ENCODE measurements at places on chromosomes 3 and 15.

DNA sequence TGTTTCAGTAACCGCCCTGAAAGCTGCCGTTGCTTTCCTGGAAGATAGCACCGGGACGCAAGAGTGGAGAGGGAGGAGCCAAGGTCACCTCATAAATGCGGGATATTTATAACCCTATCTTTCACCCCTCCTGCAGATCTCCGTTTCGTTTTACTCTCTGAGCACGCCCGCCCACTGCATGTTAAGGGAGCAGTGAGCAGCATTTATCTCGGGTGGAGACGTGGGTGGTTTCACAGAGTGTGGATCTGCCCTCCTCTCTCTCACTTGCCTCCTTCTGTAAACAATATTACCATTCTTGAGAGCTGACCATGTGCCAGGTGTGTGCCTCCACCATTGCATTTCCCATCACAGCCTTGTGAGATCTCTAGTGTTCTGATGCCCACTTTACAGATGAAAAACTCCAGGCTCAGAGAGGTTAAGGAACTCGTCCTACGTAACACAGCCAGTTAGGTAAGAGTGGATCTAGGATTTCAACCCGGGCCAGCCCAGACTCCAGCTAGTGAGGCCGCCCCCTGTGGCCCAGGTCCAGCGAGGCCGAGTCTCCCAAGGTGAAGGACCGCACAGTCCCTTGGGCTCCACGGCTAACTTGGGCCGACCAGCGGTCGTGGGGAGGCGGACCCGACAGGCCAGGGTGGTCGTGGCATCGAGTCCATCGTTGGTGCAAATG, 16.9 kb upstream of the SEMA4B start:
- DNase-seq, result no peak

- no peak for DNase-seq
Measured at GRCh38 chr3:36701249-36701572, 63.1 kb downstream of the DCLK3 start.

DNA sequence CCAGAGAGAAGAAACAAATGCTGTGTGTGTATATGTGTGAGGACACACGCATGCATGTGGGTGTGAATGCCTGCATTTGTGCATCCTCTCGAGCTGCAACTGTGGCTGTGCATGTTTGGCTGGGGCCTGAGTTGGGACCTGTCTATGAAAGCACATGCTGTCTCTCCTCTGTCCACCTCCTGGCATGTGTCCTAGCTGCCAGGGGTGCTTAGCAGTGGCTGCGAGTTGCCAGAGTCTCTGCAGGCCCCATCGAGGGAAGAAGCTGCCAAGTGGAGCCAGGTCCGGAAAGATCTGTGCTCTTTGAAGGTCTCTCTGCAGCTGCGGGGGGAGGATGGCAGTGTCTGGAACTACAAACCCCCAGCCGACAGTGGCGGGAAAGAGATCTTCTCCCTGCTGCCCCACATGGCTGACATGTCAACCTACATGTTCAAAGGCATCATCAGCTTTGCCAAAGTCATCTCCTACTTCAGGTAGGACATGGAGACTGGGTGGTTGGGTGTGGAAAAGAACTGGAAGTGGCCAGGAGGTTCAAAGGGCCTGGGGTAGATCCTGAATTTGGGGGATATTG, 30.7 kb downstream of the NR1I2 start:
- DNase-seq, result no peak

DNA sequence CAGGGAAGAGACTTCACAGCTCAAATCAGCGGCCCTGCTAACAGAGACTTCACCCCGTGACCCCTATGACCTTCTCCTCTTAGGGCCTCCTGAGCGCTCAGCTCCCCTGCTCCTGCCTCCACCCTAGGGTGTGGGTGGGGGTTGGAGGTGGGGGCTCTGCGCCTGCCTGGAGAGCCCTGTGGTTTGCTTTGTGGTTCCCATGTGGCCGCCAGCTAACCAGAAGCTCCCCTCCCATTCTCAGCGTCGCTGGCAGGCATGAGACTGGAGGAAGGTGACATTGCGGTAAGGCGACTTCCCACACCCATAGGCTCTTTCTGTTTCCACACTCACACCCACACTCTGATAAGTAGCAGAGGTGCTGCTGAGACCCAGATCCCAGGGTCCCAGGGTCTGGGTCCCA, 27.6 kb downstream of the XYLB start:
- DNase-seq, result no peak

DNA sequence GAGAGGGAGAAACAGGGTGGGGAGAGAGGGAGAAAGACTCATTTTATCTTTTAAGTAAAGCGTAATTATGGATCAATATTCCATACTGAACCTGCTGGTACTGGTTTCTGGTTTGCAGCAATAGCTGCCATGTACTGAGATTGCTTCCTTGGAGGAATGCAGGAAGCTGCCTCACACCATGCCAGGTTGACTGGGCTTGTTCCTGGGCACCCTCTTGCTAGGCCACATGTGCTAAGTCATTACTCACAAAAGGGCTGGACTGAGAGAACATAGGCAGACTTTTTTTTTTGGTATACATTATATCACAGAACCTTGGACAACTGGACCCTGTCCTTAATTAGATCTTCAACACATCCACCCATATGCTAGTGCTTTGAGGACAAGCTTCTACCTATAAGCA, 193.4 kb downstream of the ZNF621 start:
- no peak for DNase-seq

GRCh38 chr3:68004091-68004490, 349.7 kb upstream of the SUCLG2 start:
- no peak for DNase-seq

GRCh38 chr3:129249284-129250065, at the start of gene COPG1:
COPG1 (plus strand) TSS chr3:129249606; CDS start chr3:129249710, 104 bp downstream.
- peak; percentile 56 for DNase-seq

DNA sequence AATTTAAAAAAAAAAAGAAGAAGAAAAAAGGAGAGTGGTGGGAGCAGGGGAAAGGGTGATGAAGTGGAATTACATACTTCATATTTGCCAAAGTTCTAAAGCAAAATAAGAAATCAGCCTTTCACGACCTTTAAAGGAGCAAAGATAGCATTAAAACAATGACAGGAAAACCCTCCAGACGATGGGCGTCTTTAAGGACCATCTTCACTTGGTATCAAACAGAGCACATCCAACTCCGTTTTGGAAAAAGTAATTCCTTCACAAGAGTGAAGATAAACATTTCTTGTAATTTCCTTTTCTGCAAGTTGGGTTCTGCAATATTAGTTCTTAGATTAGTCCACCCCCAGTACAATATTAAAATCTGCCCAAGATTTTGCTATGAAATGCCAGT, 32.8 kb downstream of the FRMD4B start:
- no peak for DNase-seq

GRCh38 chr3:108387063-108387462, 90.7 kb downstream of the HHLA2 start:
- no peak for DNase-seq

GRCh38 chr3:46929324-46929723, 47.2 kb downstream of the CCDC12 start:
- DNase-seq, result no peak

GRCh38 chr15:97708252-97708651, 252.3 kb upstream of the ARRDC4 start:
- no peak for DNase-seq

DNA sequence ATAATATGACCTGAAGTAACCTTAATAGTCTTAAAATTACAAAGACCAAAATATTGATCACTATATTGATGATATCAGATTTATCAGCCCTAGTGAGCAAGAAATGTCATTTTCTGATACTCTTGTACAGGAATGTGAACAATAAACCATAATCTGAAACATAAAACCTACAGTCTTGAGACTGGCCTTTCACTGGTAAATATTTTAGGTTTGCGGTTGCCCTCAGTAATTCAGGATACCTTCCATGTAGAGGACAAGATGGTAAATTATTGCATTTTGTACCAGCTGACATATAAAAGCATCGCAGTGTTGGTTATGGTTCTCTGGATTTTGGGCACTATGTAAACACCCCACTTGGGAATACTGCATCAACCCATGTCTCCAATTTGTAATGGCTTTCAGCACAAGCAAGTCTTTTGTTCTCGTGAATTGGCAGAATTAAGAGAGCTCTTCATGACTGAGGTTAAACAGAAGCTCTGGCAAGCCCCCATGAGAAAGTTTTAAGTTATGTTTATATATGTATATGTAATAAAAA, 128.5 kb downstream of the LMLN start:
- DNase-seq, result no peak

DNA sequence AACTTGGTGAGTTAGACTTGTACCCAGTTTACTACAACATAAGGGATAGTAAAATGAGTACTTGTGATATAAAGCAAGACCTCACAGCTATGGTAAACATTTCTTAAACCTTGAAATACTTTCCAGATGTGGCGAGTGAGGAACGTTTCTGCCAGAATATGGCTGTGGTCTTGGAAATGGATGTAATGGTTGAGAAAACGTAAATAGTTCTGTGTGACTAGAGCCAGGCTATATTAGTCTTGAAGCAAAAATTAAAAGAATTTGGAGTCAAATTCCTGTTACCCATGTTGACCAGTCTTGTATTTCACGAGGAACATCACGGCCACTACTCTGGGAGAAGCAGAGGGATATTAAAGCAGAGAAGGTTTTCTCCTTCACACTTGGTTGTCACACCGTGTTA, 15.3 kb downstream of the OR4F15 start:
- no peak for DNase-seq

- no peak for DNase-seq
Measured at GRCh38 chr15:36371509-36371908, 207.9 kb upstream of the CDIN1 start.

GRCh38 chr15:74206801-74207281, 4.3 kb upstream of the STRA6 start:
- no peak for DNase-seq

DNA sequence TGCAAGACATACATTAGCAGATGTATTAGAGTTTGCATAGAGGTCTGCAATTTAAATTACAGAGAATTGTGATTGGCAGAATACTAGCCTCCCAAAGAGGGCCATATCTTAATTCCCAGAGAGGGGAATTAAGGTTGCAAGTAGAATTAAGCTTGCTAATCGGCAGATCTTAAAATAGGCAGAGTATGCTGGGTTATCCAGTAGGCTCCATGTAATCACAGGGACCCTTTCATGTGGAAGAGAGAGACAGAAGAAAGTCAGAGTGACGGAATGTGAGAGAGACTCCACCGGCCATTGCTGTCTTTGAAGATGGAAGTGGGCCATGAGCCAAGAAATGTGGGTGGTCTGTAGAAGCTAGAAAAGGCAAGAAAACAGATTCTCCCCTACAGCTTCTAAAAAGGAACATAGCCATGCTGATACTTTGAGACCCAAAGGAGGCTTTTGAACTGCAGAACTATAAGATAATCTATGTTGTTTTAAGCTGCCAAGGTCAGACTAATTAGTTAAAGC, 38.8 kb downstream of the IMPG2 start:
- DNase-seq, result no peak

GRCh38 chr3:83321891-83322290, 1560.4 kb upstream of the GBE1 start:
- no peak for DNase-seq

DNA sequence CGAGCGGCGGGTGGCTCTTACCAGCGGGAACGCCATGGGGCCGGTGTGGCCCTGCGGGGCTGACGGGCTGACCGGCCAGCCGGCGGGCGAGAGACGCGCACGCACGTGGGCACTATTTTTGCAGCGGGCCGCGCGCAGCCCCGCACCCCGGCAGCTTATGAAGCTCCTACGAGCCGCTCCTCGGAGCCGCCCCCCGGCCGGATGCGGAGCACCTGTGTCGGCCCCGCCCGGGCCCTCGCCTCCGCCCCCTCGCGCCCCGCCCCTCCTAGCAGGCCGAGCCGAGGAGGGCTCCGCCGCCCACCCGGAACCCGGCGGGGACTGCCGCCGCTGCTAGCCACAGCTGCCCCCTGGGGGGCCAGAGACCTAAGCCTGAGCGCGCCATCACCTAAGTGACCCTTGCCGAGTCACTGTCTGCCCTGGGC, 683 bp upstream of the CPEB1 start:
- no peak for DNase-seq

- DNase-seq, result no peak
Measured at GRCh38 chr3:145457825-145458552, 703.0 kb downstream of the PLOD2 start.

DNA sequence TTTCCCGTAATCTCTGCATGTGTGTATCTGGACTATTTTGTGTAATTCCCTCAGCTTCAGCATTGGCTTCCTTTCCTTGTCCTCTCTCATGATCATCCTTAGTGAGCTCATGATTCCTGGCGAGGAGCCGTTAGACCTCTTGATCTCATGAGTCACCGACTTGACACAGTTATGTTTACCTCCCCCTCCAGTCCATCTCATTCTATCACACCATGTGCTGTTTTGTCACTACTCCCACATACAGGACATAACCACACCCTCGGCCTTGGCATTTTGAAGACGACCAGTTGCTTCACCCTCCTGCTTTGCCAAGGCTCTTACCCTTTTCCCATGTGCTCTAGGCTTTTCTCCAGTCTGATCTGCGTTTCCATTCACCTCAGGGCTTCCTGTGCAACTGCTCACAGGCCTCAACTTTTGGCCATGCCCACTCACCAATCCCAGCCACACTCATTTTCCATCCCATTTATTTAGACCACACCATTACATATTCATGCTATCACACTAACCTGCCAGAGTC, 41.5 kb downstream of the CP start:
- DNase-seq, result peak; percentile 92

DNA sequence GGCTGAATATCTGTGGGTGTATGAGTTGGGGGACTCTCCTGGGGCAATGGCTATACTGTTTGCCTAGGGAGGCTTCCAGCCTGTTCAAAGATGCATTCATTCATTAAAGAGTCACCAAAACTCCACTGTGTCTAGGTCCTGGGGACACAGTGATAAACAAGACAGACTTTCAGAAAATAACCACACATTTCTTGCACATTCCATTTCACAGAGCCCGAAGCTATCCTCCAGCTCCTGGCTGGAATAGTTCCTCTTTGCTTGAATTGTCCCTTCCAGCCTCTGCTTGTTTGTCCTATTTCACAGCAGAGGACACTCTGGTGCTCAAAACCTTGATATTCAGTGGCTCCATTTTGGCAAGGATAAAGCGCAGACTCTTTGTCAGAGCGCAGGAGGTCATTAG, 61.7 kb upstream of the ITGA11 start:
- DNase-seq, result no peak

- no peak for DNase-seq
Measured at GRCh38 chr3:169984292-169984691, 17.7 kb downstream of the SEC62 start.

DNA sequence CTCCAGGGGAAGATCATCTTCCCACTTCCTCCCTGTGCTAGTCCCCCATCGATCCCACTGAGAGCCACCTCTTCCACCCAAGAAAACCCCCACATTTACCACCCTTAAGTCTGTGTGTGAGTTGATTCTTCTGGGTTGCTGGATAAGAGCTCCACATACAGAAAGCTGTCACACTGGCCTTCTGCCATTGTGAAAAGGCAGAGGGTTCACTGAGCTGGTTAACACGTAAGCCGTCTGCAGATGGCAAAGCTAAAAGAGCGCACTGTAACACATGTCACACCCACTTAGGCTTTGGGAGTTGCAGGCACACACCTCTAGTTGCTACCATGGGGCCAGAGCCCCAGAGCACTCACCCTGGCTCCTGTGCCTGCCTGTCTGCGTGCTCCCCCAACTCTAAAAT, 309.8 kb upstream of the LRRC3B start:
- DNase-seq, result no peak

- no peak for DNase-seq
Measured at GRCh38 chr3:176655404-176656094, 541.7 kb downstream of the TBL1XR1 start.
